AG10803 (cell line): ENCODE measurements at places on chromosomes 7 and 10.
A peak's percentile ranks its signal among the peaks of the same experiment; 100 is the strongest.

DNA sequence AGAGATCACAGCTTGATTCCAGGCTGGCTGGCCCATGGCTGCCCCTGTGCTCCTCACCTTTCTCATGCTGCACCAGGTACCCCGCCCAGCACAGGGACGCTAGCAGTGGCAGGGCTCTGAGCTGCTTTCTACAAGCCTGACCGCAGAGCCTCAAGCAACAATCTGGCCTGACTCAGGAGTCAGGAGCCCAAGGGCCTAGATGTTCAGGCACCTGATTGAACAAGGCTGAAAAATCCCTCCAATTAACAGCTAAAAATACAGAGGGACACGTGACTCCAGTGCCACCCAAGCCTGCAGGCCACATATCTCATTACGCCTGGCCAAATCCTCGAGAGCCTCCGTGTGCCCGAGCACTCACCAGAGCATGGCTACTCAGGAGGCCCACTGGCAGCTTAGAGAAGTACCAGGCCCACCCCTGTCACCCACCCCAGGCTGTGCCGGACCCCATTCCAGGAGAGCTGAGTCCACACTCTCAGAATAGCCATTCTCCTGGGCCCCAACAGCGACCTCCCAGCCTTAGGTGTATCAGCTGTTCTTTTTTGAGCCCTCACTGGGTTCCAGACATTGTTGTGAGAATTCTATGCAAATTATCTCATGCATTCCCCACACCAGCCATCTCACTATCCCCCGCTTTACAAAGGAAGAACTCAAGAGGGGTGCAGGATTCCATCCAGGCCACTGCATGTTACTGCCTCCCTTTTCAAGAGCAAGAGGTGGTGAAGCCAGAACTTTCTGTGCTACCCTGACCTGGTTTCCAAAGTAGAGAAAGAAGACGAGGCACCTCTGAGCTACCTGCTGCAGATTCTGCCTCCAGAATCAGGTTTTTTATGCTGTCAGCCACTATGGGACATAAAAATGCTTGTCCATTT, 98.3 kb downstream of the COL13A1 start:
- DNase-seq = no peak

- no peak for DNase-seq
These were observed 15.1 kb downstream of the NCAPG2 start for GRCh38 chr7:158689488-158689887.

GRCh38 chr10:28986117-28986792, 302.6 kb upstream of the LYZL1 start:
- DNase-seq = peak; percentile 19

DNA sequence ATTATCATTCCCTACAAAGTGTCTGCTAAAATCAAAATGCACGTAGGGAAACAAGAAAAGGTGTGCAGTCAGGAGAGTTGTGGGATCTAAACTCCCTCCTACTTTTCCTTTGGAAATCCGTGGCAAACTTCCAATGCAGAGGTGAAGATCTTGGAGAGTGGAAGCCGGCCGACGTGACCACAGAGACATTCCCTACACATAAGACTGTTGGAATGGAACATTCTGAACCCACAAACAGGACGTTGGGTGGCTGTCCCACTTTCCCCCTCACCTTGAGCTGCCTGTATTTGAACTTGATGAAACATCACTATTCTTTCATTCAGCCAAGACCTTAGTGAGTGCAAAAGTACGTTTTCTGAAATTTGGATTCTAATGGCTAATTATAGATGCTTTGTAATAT, 65.9 kb downstream of the PRKCQ start:
- no peak for DNase-seq

DNA sequence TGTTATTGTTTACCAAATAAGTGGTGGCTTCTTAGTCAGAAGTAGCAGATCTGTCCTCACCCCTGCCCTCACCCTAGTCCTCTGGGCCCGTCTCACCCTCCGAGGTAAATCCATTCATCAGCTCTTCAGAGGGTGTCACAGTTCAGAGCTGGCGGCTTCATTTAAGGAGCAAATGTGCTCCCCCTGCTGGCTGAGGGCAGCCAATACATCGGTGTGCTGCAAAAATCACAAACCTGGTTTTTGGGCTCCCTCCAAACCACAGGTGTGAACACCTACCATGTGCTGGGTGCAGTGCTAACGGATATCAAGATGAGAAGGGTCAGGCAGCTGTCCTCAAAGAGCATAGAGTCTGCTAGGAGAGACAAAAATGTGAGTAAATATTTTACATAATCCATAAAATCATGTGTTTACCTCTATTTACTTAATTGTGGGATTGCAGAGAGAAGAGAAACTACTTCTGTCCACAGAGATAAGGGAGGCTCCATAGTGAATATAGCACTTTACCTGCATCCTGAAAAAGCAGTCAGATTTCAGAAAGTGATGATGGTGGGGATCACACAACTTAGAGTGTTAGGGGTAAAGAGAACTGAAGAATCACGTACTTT, 15.5 kb upstream of the CRTAC1 start:
- DNase-seq = peak; percentile 46

DNA sequence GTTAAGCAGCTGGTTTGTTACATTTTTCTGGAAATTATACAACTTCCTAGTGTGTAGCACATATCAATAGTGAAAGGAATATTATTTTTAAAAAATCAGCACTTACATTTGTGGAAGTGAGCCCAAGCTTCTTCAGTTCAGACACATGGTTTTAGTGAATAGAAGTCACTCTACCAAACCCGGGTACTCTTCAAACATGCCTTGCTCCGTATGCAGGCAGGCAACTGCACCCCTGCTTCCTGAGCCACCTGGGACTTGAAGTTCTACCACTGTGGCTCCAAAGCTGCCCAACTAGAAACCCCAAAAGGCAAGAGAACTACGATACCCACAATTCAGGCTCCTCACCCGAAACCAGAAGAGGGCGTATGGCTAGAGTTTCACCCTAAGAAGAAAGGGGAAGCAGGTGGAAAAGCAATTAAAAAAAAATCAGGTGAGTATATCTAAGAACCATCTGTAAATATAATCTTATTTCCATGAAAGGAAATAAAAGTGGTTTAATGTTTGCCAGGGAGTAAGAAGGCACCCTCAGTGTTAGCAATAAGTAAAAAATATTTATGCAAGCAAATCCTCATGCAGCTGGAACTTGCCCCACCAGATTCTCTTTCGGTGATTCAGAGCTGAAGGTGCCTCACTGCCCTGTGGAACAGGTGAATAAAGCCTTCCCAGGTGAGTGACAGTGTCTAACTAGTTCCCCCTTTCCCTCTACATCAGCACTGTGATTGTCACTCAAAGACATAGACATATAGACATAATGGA, at the start of gene MACC1:
Gene MACC1 (minus strand): TSS at position 192 of the 756 bp plus-strand sequence. CDS start 55,522 bp downstream, outside the sequence.
- no peak for DNase-seq

GRCh38 chr7:110600956-110601355, 490.0 kb upstream of the LRRN3 start:
- DNase-seq = no peak

DNA sequence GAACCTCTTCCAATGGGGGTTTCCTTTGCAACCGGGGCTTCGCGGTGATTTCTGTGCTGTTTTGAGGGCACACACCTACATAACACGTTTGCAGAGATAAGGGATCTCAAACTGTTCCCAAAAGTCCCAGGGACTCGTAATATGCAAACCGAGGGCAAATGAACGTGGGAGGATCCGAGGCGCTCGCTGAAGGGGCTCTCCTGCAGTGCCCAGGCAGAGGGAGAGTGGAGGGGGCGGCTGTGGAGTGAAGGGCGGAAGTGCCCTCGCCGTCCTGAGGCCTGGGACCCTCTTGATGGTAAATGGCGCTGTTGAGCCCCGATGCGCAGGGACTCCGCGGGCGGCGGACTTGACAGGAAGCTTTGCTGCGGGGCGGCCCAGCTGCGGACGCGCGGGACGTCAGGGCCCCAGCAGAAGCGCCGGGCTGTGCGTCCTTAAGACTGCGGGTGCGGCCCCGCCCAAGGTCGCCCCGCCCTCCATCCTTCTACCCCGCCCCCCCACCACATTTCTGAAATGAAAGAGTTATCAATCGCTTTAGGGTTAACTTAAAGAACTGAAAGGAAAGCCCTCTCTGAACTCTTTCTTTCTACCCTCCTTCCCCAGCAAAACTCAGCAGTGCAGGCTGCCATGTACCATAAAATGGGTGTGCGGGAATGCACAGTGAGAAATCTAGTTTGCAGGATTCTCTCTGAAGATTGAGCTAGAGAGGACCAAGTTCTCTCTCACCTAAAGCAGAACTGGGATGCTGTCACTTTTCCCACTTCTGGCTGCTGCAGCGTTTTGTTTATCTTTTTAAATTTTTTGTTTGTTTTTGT, 151.8 kb upstream of the YAE1 start:
- DNase-seq = peak; percentile 38

GRCh38 chr7:47328392-47329319, 253.3 kb downstream of the TNS3 start:
- DNase-seq = no peak

GRCh38 chr10:97538839-97539238, 33.7 kb upstream of the ANKRD2 start:
- DNase-seq = no peak

DNA sequence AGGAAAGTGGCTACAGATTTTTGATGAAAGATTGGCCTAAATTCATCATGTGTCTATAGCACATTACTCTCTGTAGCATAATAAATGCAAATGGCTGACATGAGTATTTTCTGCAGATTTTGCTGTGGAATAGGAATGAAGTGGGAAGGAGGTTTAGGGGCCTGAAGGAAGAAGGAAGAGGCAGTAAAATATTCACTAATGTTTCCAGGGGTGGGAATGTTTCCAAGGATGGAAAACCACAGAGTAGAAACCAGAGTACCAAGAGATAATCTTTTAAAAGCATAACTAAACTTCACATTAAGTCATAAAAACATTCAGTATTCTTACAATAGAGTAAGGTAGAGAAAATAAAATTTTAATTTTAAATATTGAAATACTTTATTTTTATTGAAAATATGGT, 267.8 kb downstream of the BICC1 start:
- peak; percentile 50 for DNase-seq

- DNase-seq = no peak
These were observed 6.2 kb downstream of the GIGYF1 start for GRCh38 chr7:100687751-100688300.

DNA sequence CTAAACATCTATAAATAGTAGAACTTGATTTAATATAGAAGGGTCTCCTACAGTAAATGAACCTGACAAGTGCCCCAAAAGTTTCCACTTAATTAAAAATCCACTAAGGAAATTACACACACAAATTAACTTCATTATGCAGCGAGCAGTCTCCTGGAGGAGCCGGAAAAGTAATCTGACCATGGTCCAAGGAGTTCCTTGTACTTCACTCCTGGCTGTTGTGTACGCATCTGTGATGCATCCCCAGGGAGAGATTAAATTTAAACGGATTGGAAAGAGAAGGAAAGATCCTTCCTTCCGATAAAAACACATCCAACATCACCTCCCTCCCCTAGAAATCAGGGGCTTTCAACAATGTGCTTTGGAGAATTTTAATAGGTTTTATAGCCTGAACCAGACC, 85.5 kb downstream of the PARD3 start:
- DNase-seq = no peak

DNA sequence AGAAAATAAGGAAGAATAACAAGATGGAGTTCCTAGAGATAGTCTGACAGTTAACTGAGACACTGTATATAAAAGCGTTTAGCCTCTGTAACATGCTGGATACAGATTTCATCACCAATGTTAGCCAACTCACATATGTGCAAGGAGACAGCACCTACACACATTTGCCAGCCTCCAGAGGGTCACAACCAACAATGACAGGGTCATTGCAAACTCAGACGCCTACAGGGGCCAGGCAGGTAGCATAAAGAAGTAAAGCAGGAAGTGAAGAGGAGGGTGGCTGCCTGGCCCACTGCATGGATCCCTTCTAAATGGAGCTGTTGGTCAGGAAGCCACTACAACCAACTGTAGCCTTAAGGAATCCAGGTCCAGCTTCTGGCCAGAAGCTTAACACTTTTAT, 50.4 kb downstream of the NRAP start:
- DNase-seq = no peak

- DNase-seq = no peak
These were observed 113.0 kb downstream of the SGMS1 start for GRCh38 chr10:50510517-50511473.

- DNase-seq = no peak
These were observed 72.7 kb upstream of the SEC61G start for GRCh38 chr7:54831644-54832095.

DNA sequence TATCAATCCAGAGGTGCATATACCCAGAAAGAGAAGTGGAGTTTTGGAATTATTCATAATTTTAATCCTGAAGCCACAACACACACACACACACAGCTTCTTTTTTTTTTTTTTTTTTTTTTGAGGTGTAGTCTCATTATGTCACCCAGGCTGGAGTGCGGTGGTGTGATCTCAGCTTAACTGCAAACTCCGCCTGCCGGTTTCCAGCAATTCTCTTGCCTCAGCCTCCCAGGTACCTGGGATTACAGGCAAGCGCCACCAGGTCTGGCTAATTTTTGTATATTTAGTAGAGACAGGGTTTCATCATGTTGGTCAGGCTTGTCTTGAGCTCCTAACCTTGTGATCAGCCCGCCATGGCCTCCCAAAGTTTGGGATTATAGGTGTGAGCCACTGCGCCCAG, 35.4 kb downstream of the TET1 start:
- no peak for DNase-seq

GRCh38 chr7:77288676-77289320, 89.2 kb upstream of the FGL2 start:
- no peak for DNase-seq

DNA sequence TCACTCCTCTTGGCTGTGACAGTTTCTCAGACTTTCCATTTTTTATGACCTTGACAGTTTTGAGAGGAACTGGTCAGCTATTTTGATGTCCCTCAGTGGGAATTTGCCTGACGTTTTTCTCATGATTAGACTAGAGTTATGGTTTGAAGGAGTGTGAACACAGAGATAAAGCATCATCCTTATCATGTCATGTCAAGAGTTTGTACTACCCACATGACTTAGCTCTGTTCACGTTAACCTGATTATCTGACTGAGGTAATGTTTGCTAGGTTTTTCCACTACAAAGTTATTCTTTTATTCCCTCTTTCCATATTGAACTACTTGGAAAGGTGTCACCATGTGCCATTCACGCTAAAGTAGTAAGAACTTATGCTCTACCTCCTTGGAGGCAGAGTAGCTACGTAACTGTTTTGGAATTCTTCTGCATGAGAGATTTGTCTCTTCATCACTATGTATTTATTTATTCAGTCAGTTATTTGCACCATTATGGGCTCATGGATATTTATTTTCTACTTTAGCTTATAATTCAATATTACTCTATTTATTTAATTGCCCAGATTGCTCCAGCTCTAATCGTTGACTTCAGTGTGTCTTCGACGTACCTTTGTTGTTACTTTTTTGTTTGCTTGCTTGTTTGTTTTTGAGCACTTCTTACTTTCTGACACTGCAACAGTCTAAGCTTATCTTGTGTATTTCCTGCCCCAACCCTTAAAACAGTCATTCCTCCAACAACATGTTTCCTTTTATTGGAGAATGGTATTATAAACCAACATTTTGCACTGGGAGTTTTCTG, 50.4 kb downstream of the CPED1 start:
- no peak for DNase-seq

- peak; percentile 31 for DNase-seq
These were observed 994 bp downstream of the SLC25A28 start for GRCh38 chr10:99619090-99619800.

GRCh38 chr7:7769710-7770627, 51.6 kb upstream of the RPA3 start:
- peak; percentile 51 for DNase-seq
